Hematopoietic multipotent progenitor cell treated with erythropoietin and hydrocortisone succinate and interleukin-3 and kit ligand, for 6 days (in vitro differentiated cells): ENCODE measurements at places on chromosomes 3 and 15.

GRCh38 chr15:60612400-60613048 lies 133.6 kb upstream of the ICE2 start:
- DNase-seq = no peak

DNA sequence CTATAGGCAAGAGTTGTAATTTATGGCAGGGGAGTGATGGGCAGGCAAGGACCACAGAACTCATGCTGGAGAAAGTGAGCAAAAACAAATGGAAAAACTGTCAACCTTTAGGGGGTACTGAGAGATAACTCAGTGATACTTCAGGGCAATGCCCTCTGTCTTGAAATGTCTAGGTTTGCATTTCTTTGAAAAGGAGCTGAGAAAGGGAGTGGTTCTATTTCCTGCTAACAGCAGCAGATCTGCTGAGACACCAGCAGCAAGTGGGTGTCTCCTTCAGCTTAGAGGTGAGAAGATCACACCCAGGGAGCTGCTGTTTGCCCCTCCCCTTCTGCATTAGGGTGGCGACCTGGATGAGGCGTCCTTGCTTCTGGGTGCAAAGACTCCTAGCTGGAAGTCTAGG lies 42.3 kb upstream of the XIRP1 start:
- peak; percentile 61 for DNase-seq

DNA sequence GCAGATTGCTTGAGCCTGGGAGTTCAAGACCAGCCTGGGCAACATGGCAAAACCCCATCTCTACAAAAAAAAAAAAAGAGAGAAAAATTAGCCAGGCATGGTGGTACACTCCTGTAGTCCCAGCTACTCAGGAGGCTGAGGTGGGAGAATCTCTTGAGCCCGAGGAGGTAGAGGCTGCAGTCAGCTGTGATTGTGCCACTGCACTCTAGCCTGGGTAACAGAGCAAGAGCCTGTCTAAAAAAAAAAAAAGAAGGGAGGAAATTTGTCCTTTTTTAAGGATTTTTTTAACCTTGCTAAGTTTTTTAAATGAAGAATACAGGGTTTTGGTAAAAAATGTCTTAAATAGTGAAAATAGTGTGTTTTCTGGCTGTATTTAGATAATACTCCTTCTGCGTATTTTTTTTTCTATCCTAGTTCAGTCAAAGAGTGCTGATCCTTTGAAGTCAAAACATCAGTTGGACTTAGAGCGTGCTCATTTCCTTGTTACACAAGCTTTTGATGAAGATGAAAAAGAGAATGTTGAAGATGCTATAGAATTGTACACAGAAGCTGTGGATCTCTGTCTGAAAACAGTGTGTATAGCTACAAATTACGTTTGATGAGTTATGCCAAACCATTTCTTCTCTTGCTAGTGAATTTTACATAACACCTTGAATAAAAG lies 11.1 kb downstream of the CAPN7 start:
- no peak for DNase-seq

DNA sequence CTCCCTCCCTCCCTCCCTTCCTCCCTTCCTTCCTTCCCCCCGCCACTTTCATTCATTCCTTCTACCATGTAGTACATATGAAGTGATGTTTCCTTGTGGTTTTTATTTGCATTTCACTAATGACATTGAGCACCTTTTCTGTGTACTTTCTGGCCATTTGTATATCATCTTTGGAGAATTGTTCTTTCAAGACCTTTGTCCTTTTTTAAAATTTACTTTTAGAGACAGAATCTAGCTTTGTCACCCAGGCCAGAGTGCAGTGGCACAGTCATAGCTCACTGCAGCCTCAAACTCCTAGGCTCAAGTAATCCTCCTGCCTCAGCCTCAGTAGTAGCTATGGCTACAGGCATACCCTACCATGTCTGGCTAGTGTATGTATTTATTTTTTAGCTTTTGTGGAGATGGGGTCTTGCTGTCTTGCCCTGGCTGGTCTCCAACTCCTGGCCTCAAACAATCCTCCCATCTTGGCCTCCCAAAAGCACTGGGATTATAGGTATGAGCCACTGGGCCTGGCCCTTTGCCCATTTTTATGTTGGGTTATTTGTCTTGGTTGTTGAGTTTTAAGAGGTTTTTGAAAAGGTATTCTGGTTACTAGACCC lies 42.0 kb upstream of the CTDSPL2 start:
- no peak for DNase-seq

DNA sequence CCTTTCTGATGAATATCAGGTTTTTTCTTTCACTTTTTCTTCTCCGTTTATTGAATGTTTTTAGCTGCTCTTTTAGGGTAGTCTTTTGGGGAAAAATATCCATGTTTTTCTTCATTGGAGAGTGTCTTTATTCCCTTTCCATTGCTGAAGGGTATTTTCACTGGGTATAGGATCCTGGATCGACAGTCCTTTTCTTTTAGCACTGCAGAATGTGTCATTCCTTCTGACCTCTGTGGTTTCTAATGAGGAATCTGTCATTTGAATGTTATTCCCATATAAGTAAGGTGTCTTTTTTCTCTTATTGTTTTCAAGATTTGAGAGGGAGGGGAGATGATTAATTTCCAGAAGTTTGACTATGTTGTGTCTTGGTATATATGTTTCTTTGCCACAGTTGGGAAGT lies 96.8 kb downstream of the BBX start:
- DNase-seq = no peak

GRCh38 chr3:113628316-113628715 lies 68.1 kb downstream of the USF3 start:
- no peak for DNase-seq

GRCh38 chr3:187783098-187783497 lies 37.8 kb upstream of the BCL6 start:
- DNase-seq = no peak

DNA sequence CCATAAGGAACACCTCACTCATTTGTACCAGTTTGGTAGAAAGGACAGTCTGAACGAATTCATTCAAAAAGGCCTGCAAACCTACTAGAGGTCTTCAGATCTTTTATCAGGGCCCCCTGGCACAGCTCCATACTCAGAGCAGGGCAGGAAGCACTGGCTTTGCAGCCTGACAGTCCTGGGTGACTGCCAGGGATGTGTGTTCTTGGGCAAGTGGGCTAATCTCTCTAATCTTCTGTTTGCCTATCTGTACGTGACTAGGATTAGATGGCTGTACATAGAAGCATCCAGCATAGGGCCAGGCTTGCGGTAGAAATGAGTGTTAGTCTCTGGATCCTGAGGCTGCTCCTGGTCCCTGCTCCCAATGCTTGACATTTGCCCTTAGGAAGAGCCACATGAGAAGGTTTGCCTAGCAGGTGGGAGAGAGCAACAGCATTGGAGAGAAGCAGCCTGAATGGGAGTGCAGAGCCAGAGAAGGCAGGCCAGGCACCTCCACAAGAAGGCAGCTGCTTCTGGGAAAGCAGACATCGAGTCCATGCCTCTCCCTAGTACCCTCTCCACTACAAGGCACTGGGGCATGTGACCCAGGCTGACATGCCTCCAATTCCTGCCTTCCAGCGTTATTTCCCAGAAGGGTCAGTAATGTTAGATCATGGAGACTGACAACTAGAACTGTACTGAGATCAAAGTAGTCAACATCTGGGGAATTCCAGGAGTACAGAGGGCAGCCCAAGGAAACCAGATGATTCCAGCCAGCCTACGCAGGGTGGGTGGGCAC lies 1.0 kb upstream of the CXCR6 start:
- DNase-seq = peak; percentile 75

GRCh38 chr3:25916321-25916720 lies 126.4 kb downstream of the OXSM start:
- no peak for DNase-seq

GRCh38 chr15:42608110-42608531 lies 32.7 kb downstream of the STARD9 start:
- peak; percentile 97 for DNase-seq

DNA sequence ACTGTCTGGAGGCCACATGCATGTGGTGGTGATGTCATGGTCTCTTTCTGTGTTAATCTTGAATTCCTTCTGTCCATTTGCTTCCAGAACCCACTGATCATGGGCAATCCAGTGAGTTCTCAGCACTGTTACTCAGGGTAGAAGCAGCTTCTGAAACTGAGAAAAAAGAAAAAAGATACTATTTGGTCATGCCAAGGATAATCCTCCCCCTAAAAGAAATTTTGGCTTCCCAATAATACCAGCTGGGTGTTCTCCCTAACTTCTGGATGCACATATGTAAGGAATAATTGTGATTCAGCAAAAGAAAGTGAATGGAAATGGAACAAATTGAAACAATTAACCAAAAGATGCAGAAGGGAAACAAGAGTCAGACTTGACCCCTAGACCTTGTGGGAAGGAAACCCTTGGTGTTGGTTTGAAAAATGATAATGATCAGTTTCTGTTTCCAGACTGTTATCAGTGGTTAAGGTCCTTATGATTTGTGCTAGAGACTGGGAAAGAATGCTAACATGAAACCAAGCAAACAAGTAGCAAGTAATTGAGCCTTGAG lies 92.3 kb downstream of the RBMS3 start:
- no peak for DNase-seq

GRCh38 chr3:195017151-195017550 lies 253.8 kb downstream of the XXYLT1 start:
- peak; percentile 84 for DNase-seq

DNA sequence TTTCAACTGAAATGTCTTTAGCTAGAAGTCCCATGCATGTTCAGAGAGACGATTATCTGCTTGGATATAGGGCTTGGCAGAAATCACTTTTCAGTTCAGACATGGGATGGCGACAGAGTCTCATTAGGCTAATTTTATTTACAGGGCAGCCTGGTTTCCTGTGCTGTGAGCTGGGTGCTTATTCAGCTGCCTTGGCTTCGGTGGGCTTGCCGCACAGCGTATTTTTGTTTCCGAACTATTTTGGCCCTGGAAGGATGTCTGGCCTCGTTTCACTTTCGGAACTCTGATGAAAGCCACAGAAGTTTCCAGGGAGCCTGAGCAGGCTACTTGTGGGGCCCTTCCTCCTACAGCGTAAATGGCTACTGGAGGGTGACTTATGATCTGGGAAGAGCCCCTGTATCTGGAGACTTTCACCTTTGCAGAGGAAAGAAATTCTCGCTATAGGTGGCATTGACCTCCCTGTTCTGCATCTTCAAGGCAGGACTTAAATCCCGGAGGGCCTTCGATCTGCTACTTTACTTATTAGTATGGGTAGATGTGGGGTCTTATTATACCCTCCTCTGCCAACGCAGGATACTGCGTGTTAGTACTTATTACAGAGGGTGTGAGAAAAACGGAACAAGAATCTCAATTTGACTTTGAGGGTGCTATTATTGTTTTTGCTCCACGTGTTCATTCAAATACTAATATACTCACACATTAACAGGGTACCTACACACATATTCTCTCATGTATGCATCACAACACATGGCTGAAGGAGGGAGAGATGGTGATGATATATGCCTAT lies 364.0 kb upstream of the RBMS3 start:
- peak; percentile 25 for DNase-seq

DNA sequence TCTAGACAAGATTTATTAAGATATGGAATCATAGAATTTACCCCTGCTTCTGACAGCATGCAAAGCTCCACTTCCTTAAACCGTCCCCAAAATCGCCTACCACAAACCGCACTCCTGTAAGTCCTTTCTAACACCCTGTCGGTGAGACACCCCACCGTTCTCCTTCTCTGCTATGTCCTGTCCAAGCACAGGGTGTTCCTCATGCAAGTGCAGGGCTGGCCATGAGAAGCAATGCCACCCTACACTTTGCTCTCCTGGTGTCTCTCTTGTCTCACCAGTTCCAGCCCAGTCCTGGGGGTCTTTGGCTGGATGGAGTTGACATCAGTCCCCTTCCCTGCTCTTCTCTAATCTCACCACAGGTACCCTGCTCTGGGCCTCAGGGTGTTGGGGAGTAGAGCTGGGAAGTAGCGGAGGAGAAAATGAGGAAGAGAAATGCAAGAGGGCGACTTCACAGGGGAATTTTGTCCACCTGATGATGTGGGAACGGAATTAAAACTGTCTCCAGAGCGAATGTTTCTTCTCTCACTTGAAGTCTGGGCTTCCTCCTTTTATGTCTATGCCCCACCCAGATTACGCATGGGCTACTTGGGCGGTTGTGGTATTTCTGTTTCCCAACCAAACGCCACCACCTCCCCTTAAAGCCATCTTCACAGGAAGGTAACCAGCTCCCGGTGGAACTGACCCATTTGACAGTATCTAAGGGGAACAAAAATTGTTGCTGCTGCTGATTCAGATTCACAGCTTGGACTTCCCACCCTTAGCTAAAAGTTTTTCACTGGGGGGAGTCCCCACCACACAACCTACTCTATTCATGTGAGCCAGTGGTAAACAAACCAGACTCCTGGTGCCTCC lies 49.9 kb downstream of the CASR start:
- peak; percentile 81 for DNase-seq

DNA sequence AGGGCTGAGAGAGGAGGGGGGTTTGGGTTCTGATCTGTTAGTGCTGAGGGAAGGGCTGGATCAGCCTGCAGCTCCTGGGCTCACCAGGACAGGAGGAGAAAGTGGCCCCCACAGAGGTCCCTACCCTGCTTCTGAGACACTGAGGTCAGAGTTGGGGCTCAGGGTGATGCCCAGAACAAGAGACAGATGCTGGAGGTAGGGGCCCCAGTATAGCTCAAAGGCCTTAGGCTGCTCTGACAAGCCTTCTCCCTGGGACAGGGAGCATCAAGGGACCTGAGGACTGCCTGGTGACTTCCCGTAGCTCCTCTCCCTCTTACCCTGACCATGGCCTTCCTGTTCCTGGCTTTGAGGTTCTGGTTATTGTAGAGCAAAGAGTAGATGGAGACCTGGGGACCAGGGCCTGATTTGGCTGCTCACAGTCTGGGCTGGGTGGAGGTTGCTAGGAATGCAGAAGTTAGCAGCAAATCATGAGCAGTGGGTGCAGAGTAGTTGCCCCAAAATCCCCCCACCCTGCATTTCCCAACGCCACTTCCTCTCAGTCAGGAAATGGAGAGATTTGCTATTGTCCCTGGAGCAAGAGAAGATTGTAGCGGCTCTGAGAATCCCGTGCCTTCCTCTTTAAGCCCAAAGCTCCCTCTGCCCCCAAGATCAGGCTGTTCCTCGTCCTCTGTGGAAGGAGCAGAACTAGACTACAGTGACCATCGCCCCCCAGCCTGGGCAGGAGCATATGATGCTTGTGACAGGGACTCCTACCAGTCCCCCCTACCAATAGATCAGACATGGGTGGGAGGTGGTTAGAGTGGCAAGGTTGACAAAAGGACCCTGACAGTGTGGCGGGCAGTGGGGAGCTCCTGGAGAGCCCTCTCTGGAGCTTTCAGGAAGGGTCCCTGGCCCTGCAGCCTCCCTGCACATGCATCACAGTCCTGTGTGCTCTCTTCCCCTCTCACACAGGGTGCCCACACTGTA lies 47.4 kb upstream of the SEC22A start:
- DNase-seq = no peak

DNA sequence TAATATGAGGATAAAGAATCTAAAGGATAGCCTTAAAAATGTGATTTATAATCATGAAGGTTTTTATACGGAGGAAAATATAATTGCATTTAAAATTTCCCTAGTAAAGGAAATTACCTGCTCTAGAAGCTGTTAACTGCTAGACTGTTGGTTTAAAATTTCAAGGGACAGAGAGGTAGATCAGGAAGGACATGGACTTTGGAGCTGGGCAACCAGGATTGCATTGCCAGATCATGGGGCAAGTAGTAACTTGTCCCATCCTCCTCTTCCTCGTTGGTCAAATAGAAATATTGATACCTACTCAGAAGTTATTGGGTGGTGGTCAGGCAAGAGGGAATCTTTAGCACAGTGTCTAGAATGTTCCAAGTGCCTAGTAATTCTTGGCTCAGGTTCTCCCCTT lies 525.1 kb downstream of the MFSD1 start:
- no peak for DNase-seq

- no peak for DNase-seq
Measured at GRCh38 chr15:98935736-98936135, 71.9 kb downstream of the PGPEP1L start.

GRCh38 chr15:27059610-27060202 lies 88.7 kb downstream of the GABRG3 start:
- peak; percentile 74 for DNase-seq
